ENCODE measurements at places on chromosomes 13 and 19.

DNA sequence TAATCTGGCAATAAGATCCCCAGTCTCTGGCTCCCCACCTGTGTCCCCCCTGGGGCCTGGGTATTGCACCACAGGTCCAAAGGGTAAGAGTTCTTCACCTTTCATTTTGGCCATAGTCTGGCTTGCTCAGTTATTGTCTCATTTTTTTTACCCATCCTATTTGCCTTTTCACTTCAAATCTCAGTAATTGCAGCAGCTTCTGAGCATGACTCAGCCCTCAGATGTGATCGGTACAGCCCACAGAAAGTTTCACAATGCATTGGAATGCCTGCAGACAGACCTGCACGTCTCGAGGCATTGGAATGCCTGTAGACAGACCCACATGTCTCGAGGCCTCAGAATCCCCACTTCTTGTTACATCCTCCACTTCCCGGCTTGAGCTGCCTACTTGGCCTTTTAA, 173.6 kb downstream of the NUFIP1 start:
- peak; percentile 91 for ATAC-seq

- peak; percentile 81 for ATAC-seq
Observed at GRCh38 chr19:3062165-3063105, at the start of gene TLE5. TLE5 (minus strand) TSS chr19:3062495; CDS start chr19:3062200, 295 bp downstream.

DNA sequence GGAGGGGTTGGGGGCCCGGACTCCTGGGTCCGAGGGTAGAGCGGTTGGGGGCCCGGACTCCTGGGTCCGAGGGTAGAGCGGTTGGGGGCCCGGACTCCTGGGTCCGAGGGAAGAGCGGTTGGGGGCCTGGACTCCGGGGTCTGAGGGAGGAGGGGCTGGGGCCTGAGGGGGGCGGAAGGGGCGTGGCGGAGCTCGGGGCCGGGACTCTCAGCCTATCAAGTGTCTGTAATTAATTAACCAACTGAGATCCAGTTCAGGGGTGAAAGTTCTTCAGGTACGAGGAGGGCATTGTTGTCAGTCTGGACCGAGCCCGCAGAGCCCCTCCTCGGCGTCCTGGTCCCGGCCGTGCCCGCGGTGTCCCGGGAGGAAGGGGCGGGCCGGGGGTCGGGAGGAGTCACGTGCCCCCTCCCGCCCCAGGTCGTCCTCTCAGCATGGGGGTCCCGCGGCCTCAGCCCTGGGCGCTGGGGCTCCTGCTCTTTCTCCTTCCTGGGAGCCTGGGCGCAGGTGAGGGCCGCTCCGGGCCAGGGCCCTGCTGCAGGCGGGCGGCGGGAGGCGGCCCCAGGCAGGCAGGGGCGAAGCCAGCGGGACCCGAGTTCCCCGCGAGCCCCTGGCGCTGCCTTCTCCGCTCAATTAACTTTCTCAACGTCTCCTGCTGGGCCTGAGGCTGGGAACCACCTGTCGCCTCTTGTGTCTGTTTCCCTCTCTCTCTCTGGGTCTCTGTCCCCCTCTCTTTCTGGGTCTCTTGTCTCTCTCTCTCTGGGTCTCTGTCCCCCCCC, 697 bp downstream of the FCGRT start:
- peak; percentile 70 for ATAC-seq

- no peak for ATAC-seq
Observed at GRCh38 chr13:27542220-27542619, 78.1 kb downstream of the LNX2 start.

DNA sequence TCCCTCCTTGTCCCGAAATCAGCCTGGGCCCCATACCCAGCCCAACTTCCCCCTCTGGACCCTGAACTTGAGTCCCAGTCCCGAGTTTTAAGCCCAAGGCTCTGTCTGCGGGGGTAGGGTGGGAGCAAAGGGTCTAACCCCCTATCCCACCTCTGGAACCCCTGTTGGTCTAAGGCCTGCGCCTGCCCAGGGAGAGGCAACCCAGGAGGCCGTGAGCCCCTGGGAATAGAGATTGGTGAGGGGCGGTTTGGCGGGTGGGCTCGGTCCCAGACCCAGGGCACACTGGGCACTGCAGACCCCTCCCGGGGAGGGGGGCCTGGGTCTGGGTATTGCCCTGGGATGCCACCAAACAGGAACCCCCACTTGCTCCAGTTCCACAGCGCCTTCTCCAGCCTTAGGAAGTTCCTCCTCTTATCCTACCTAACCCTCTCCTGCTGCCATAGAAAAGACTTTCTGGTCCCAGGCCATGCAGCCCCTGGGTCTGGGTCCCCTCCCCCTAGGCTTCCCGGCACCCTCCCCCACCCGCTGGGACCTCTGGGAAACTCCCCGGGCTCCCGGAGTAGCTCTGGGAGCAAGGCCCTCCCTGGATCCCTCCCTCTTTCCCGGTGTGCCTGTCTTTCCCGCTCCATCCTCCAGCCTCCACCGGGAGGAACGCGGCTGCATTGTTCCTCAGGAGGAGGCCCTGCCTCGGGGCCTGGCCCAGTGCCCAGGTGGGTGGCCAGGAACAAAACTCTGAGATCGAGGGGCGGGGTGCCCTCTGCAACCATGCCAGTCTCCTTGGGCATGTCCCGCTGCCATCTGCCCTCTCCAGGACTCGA, 33.6 kb upstream of the NANOS3 start:
- ATAC-seq, result no peak

DNA sequence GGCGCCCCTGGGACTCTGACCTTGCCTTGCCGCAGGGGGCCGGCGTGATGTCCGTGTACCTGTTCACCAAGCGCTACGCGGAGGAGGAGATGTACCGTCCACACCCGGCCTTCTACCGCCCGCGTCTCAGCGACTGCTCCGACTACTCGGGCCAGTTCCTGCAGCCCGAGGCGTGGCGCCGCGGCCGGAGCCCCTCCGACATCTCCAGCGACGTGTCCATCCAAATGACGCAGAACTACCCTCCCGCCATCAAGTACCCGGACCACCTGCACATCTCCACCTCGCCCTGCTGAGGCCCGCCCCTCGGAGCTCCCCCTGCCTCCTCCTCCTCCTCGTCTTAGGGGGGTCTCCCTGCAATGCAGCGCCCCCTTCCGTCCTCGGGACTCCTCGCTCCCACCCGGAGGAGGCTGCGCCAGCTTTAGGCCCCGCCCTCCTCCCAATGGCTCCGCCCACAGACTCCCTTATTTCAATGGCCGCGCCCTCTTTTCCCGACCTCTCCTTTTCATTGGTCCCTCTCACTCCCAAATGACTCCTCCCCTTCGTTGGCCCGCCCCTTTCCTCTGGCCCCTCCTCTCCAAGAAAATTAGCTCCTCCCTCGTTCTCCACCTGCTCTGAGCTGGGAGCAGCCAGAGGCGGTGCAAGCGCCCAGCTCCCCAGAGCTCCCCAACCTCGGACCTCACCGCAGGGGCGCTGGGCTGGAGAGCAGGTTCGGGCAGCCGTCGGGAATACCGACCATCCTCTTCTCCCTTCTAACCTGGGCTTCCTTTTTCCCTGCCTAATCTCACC, 20.5 kb upstream of the CACNG8 start:
- ATAC-seq, result no peak

DNA sequence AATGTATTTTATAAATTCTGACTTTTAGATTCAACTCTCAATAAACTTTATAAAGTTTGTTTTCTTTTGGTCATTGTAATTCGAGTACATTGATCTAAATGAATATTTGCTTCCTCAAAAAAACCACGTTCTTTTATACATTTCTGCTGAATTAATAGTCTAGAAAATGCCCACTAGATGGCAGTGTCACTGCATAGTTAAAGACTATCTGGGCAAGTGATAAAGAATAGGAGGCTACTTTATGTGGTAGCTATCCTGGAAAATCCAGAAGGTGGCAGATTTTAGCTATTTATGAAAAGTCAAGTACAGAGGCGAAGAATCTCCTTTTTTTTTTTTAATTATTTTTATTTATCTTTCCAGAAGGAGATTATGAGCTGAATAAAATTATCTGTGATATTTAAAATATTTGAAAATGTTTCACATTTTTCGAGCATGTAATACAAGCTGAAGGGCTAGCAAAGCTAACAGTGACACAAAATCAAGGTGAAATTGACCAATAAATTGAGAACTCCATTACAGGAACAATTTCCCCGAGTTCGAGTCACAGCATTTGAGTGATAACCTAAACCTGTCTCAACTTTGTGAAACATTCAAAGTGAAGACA, 221.8 kb downstream of the OLFM4 start:
- peak; percentile 39 for ATAC-seq

DNA sequence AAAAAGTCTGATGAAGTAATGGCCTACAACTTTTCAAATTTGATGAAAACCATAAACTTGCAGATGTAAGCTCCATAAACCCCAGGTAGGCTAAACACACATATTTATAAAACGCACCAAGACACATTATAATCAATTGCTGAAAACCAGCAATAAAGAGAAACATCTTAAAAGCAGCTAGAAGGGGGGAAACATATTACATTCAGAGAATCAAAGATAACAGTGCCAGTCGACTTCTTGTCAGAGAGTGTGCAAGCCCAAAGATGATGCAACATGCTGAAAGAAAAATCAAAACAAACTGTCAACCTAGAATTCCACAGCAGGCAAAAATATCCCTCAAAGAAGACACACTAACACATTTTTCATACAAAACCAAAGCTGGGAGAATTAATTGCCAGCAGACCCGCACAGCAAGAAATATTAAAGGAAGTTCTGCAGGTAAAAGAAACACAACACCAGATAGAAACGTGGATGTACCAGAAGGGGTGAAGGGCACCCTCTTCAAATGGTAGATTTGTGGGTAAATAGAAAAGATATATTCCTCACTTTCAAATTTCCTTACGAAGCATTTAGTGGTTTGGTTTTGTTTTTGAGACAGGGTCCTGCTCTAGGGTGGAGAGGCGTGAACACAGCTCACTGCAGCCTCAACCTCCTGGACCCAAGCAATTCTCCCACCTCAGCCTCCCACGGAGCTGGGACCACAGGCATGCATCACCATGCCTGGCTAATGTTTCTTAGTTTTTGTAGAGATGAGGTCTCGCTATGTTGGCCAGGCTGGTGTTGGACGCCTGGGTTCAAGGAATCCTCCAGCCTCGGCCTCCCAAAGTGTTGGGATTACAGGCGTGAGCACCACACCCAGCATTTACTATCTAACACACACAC, 16.5 kb upstream of the ATP1A3 start:
- no peak for ATAC-seq

- ATAC-seq, result no peak
Observed at GRCh38 chr19:10625762-10626138, 397 bp downstream of the SLC44A2 start.

- no peak for ATAC-seq
Observed at GRCh38 chr13:37617173-37617572, 18.6 kb upstream of the POSTN start.

GRCh38 chr19:47495478-47496372, 11.7 kb upstream of the KPTN start:
- no peak for ATAC-seq

GRCh38 chr13:99256709-99257108, 1.5 kb downstream of the GPR18 start:
- no peak for ATAC-seq

GRCh38 chr13:97448503-97449251, 14.7 kb downstream of the RAP2A start:
- ATAC-seq, result no peak

- ATAC-seq, result no peak
Observed at GRCh38 chr19:20162821-20163220, 4.2 kb upstream of the ZNF486 start.

GRCh38 chr13:46355088-46355468, 32.0 kb downstream of the RUBCNL start:
- no peak for ATAC-seq

GRCh38 chr19:19115954-19116353, 22.3 kb downstream of the TMEM161A start:
- no peak for ATAC-seq

DNA sequence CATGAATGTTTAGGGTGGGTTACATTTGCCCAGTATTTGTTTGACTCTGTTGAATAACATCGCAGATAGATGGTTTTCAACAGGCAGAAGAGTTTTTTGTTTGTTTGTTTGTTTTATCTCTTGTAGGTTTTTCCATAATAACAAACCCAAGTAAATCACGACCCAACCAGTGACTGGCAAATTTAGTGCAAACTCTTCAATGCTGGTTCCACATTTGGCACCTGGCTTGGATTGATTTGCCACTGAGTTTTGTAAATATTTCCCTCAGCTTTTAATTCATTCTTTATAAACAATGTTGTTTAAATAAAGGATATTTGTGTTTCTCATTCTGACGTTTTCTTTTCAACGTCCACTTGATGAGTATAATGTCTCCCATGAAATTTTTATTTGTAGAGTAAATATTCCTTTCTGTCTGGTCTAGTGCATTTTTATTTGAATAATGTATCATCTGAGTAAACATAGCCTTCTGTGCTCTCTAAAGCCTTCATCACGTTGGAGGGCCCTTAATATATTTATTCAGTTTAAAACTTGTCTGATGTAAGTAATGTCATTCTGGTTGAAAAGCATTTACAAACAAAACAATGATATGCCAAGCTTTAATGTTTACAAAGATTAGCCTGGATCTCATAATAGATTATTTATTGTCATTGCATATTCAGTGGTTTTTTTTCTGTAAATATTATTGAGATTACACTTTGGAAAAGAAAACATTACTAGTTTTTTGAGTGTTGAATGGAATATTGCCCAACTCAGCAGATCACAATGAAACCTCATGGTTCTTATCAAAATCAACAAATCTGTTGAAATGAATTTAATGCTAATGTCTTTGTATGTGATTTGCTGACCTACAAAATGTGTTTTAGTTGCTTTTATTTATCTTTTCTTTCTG, 90.4 kb upstream of the PEG3 start:
- ATAC-seq, result no peak

GRCh38 chr13:71460211-71460610, 406.8 kb downstream of the DACH1 start:
- ATAC-seq, result no peak

DNA sequence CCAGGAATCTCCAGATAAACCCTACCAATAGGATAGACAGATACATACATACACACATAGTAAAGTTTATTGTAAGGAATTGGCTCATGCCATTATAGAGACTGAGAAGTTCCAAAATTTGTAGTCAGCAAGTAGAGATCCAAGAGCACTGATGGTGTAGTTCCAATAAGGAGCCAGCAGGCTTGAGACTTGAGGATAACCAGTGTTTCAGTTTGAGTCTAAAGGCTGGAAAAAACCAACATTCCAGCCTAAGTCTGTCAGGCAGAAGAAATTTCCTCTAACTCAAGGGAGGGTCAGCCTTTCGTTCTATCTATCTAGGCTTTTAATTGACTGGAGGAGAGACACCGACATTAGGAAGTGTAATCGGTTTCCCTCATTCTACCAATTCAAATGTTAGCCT, 110.2 kb upstream of the TSHZ3 start:
- ATAC-seq, result no peak

DNA sequence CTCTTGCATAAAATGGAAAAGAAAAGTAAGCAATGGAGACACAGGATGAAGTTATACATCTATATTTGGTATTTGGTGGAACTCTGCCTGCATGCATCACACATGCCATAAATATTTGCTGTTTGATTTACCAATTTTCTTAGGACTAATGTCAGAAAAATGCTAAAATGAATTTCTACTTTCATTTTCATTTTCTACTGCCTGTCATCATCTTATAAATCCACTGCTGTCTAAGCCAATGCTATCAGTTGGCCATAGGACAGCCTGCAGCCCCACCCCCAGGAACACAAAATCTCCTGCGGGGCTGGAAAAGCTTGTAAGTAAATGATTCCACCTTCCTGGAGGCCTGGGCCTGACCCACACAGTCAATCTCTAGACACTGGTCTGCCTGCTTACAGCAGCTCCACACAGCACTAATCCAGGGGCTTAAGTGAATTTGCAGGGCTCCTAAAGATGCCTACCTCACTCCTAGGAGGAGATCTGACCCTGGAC, 122.0 kb downstream of the ENOX1 start:
- ATAC-seq, result peak; percentile 40

GRCh38 chr19:35414442-35414841, 33.6 kb upstream of the FFAR2 start:
- no peak for ATAC-seq

GRCh38 chr19:35357867-35358573, at the start of gene FFAR3:
FFAR3 (plus strand) TSS chr19:35358460; CDS start chr19:35358891, 431 bp downstream.
- peak; percentile 39 for ATAC-seq

- no peak for ATAC-seq
Observed at GRCh38 chr13:99103536-99103935, 97.1 kb upstream of the UBAC2 start.
